ENCODE measurements at places on chromosomes 13 and 19.

GRCh38 chr19:34598217-34599155 lies 78.5 kb downstream of the SCGB2B2 start:
- no peak for DNase-seq

DNA sequence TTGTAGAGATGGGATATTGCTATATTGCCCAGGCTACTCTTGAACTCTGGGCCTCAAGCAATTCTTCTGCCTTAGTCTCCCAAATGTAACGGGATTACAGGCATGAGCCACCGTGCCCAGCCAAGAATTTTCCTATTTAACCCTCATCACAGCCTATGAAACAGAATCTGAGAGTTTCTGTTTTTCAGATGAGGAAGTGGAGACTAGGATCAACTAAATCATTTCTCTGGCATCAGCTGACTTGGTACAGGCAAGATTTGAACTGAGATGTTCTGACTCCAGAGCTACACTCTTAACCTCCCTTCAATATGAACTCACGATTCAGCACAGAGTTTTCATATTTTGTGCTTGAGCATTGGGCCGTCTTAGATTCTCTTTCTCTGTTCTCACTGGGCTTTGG lies 8.1 kb downstream of the ZNF460 start:
- DNase-seq: no peak

GRCh38 chr13:22925881-22926747 lies 254.7 kb upstream of the SGCG start:
- no peak for DNase-seq

DNA sequence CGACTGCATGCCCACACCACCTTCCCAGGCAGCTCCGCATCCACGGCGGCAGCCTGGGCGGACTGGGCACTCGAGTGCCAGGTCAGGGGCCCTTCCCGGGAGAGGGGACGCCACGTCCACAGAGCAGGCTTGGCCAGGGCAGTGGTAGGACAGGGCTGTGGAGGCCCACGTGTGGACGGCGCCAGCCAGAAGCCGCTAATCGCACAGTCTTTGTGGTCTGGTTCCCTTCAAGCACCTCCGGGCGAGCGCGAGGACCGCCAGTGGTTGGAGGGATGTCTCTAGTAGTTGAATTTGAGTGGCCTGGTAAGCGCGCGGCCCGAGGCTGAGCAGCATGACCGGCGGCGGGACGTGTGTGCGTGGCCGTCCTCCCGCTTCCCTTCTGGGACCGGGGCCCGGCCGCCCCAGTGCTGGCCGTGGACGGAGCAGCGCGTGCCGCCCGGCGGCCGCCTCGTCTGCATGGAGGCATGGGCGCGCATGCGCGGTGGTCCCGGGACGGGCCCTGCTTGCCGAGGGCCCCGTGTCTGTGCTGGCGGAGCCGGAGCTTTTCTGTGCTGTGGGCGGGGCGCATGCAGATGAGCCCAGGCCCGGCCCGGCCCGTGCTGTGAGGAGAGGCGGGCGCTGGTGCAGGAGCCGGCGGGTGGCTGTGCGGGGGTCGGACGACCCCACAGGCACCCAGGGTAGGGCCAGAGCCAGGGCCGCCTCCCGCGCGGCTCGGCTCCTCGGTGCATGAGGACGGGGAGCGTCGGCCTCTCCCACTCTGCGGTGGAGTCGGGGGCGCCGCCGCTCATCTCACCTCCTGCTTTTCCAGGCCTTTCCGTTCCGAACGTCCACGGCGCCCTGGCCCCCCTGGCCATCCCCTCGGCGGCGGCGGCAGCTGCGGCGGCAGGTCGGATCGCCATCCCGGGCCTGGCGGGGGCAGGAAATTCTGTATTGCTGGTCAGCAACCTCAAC lies 8.6 kb downstream of the PTBP1 start:
- no peak for DNase-seq

DNA sequence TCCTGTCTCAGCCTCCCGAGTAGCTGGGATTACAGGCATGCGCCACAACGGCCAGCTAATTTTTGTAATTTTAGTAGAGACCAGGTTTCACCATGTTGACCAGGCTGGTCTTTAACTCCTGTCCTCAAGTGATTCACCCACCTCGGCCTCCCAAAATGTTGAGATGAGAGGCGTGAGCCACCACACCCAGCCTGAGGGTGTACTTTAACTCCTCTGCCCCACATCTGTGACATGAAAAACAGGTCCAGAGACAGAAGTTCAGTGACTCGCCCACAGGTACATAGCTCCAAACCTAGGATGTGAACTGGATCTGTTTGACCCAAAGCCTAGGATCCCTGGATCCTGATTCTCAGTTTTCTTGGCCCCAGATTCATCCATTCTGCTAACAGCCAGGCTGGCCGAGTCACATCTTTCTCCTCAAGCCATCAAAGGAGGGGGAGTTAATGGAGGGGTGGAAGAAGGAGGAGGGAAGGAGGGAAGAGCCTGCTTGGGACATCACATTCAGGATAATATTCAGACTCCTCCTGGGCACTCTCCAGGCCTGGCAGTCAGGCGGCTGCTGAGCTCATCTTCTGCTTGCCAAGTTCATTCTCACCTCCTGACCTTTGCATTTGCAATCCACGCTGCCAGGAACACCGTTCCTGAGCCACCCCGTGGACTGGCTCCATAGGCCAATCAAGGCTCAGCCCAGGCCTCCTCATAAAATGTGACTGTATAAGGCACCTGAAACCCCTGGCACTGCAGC lies 3.1 kb downstream of the SPC24 start:
- no peak for DNase-seq

- DNase-seq: peak; percentile 74
These were observed 4.6 kb downstream of the SAFB start for GRCh38 chr19:5627395-5627904.

DNA sequence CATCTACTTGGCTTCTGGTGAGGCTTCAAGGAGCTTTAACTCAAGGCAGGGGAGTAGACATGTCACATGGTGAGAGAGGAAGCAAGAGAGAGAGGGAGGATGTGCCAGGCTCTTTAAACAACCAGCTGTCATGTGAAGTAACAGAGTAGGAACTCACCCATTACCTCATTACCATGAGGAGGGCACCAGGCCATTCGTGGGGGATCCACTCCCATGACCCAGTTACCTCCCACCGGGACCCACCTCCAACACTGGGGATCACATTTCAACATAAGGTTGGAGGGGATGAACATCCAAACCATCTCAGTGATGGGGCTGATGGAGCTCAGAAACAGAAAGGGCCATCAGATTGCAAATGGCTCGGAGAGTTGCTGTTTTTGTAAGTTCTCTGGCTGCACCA lies 12.9 kb downstream of the VSTM2B start:
- DNase-seq: no peak

DNA sequence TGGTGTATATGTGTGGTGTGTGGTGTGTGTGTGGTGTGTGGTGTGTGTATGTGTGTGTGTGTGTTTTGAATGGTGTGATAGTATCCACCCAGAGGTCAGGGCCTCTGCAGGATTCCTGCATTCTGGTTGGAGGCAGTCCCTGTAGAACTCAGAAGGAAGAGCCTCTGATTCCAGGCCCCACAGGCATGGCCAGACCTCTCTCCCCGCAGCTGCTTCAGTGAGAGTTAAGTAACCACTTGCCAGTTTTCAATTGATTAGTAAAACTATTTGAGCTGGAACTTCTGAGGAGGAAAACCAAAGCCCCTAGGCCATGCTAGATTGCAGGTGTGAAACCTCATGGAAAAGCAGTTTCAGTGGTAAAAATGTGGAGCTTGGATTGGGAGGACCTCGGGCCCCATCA lies 2.1 kb downstream of the ATP12A start:
- no peak for DNase-seq

- no peak for DNase-seq
These were observed 151.4 kb downstream of the NALCN start for GRCh38 chr13:101264931-101265330.

GRCh38 chr13:90287521-90287920 lies 1060.0 kb upstream of the MIR17HG start:
- no peak for DNase-seq

DNA sequence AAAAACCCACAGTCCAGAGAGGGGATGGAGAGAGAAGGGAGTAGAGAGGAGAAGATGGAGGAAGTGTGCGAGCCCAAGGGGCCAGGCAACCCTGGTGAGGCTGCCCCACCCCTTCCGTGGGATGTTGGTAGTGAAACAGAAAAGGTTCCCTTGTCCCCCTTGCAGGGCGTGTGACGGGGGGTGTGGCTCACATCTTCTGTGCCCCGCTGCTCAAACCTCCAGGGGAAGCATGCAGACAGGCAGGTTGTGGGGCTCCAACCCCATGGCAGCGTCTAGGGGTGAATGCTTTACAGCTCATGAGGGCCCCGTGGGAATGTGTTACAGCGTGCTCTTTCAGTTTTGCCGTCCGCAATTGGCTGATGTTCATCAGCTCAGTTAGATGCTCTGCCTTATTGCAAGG lies 14.7 kb upstream of the EVI5L start:
- no peak for DNase-seq

GRCh38 chr13:112078216-112078615 lies 11.3 kb downstream of the SOX1 start:
- DNase-seq: no peak

- no peak for DNase-seq
These were observed 75.9 kb upstream of the DOCK9 start for GRCh38 chr13:99053636-99054233.

DNA sequence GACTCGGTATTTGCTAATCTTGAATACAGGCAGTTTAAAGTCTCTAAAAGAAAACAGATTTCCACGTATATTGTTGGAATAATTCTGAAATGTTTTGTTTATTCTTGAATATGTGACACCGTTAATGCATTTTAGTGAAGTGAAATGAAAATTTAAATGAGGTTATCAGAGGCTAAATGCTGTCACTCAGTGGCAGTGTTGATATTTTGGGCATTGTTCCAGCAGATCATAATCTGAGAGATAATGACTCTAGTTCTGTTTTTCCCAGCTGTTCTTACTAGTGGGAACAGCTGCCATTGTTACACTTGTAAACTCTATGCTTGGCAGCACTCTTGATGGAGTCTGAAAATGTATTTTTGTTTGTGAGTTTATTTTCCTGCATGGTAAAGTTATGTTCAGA lies 365.6 kb upstream of the SLC10A2 start:
- no peak for DNase-seq

DNA sequence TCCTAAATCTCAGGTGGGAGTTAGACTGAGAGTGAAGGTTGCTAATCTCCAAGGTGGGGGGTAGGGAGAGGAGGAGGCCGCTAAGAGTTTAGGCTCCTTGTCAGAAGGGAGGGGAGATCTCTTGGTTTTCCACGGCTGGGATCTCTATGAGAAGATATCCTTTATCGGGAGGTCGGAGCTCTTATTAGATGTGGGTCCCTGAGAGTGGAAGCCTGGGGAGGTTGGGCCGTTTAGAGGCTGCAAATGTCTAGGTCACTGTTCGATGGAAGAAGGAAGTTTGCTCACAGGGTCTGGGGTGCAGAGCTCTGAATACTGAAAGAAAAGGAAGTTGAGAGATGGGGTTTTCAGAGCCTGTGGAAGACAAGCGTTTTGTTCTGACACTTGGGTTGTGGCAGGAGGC lies 3.8 kb downstream of the MYADM start:
- peak; percentile 57 for DNase-seq

DNA sequence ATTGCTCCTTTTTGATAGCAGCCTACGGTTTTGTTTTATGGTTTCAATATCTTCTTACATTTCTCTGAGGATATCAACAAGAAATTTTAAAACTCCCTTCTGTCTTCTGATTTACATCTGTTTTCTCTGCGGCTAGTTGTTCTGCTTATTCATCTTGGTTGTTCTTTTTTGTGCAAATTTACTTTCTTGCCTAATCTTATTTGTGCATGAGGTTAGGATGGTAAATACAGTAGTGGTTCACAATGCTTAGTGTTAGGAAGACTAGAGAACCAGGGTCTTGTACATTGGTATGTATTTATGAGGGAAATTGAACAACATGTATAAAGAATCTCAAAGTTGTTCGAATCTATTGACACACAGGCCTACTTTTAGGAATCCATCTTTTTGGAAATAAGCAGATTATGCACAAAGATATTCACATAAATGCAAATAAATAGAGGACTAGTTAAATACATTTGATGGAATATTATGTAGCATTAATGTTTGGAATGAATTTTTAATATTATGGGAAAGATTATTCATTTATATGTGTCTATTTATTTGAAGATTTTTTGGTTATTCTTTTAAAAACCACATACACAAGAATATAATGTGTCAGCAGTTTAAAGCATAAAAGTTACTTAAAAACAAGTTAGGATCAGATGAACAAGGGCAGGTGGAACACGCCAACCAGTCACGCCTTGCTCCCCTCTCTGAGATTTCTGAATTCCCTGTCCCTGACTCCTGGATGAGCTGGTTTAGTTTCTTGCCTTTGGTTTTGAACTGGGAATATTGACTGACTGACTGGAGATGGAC lies 51.4 kb upstream of the RFC3 start:
- no peak for DNase-seq

DNA sequence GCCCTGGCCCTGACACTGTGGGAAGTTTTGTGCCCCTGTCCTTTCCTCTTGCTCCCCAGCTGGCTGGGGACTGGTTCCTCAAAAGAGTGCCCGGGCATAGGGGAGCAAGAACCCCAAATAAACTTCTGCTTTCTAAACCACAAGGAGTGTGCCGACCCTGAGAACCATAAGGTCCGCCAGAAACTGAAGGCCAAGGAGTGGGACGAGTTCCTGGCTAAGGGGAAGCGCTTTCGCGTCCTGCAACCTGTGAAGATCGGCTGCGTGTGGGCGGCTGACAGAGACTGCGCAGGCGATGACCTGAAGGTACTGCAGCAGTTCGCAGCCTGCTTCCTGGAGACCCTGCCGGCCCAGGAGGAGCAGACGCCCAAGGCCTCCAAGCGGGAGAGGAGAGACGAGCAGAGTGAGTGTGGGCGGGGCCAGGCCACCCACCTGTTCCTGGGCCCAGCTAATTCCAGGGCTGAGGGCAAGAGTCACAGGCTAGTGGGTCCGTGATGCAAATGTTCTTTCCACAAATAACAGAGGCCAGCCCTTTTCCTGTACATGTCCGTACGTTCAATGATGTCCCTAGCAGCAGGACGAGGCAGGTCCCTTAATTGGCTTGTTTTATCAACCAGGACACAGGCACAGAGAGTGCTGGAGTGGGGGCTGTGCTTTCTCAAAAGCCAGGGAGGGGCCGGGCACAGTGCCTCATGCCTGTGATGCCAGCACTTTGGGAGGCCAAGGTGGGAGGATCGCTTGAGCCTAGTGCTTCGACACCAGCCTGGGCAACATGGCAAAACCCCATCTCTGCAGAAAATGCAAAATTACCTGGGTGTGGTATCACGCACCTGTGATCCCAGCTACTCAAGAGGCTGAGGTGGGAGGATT lies 25.6 kb downstream of the UBXN6 start:
- DNase-seq: peak; percentile 84

DNA sequence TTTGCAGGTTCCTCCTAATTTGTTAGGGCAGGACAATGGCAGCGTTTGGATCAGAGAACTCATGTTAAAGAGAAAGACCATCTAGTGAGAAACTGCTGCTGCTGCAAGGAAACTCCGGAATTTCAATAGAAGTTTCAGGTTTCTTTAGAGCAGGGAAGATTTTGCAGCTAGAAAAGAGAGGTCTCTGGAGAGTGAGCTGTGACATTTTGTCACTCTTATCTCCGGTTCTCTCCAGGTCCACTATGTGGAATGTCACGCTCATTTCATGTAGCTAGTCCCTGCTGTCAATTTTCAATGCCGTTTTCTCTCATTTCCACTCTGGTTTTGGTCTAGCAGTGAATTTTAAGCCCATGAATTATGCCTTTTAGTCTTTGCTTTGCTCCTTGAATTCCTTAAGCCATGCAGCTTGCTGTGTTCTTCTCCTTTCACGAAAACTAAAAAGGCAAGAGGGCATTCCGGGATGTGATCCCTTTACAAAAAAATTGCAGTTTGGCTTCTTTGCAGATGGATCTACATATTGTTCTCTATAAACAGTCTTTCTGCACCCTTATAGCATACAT lies 46.7 kb upstream of the POSTN start:
- no peak for DNase-seq
